Right ventricle myocardium inferior (tissue), 1 donor: ENCODE measurements at places on chromosomes 7 and 10. TPM values are rescaled to one million over a fixed set of nuclear protein-coding genes. Genes with fewer than 3 reads are reported as not detected.

Gene LOXL4
- 0.54 TPM for total RNA-seq

Gene AKR1E2
- total RNA-seq = 5.4 TPM

Gene AZGP1
- total RNA-seq = 94.1 TPM

Gene FOXI2
- not detected for total RNA-seq

Gene GPR141
- 0.60 TPM for total RNA-seq

Gene COMTD1
- 32.3 TPM for total RNA-seq

Gene MLXIPL
- total RNA-seq = 6.4 TPM

Gene WNT8B
- total RNA-seq = not detected

Gene GIMAP1
- 5.8 TPM for total RNA-seq

Gene MYOZ1
- 0.51 TPM for total RNA-seq

Gene EZH2
- 1.2 TPM for total RNA-seq

Gene POU6F2
- 0.24 TPM for total RNA-seq

Gene TSPAN33
- total RNA-seq = 14.9 TPM

Gene NDUFB8
- total RNA-seq = 444 TPM

Gene AKR1C4
- not detected for total RNA-seq

Gene AGR3
- not detected for total RNA-seq

Gene HNRNPA2B1
- total RNA-seq = 396 TPM

Gene WDFY4
- 2.5 TPM for total RNA-seq

Gene MOGAT3
- total RNA-seq = not detected

Gene CUZD1
- total RNA-seq = not detected

Gene CDK5
- total RNA-seq = 6.7 TPM

Gene UMAD1
- 13.3 TPM for total RNA-seq

Gene GTPBP4
- 29.3 TPM for total RNA-seq

Gene TEX36
- total RNA-seq = not detected

Gene METTL27
- total RNA-seq = 0.27 TPM

Gene ANLN
- total RNA-seq = 3.3 TPM

Gene PTPRZ1
- 0.41 TPM for total RNA-seq

Gene RNLS
- total RNA-seq = 20.6 TPM

Gene PNPLA8
- total RNA-seq = 31.1 TPM

Gene ZSCAN21
- 9.4 TPM for total RNA-seq

Gene CPA4
- total RNA-seq = not detected

Gene CHAT
- not detected for total RNA-seq

Gene CABCOCO1
- total RNA-seq = not detected

Gene CLEC5A
- total RNA-seq = 0.41 TPM

Gene RNF133
- 0.38 TPM for total RNA-seq

Gene FAM171A1
- 12.2 TPM for total RNA-seq

Gene MKX
- 0.14 TPM for total RNA-seq

Gene MDH2
- 688 TPM for total RNA-seq

Gene R3HCC1L
- total RNA-seq = 5.9 TPM

Gene JAKMIP3
- 1.6 TPM for total RNA-seq

Gene SEMA3E
- 0.24 TPM for total RNA-seq

Gene SLC39A12
- total RNA-seq = not detected

Gene RHOBTB1
- 12.1 TPM for total RNA-seq

Gene C7orf33
- not detected for total RNA-seq

Gene CACNB2
- 45.6 TPM for total RNA-seq

Gene HOXA1
- total RNA-seq = not detected

Gene GPR158
- not detected for total RNA-seq

Gene ELFN1
- total RNA-seq = 10.7 TPM

Gene PPP1R9A
- 21.9 TPM for total RNA-seq

Gene C10orf71
- 108 TPM for total RNA-seq

Gene TLL2
- 10.8 TPM for total RNA-seq

Gene FXYD4
- total RNA-seq = not detected

Gene LRRC61
- total RNA-seq = 4.7 TPM

Gene SPDYE2B
- not detected for total RNA-seq

Gene ANKRD61
- not detected for total RNA-seq

Gene CPA2
- total RNA-seq = not detected
